ENCODE measurements at places on chromosomes 5 and 9.

- DNase-seq: no peak
These were observed 131.5 kb downstream of the ERCC6L2 start for GRCh38 chr9:96006961-96007360.

GRCh38 chr9:73006986-73007385 is 54.1 kb upstream of the ALDH1A1 start:
- no peak for DNase-seq

DNA sequence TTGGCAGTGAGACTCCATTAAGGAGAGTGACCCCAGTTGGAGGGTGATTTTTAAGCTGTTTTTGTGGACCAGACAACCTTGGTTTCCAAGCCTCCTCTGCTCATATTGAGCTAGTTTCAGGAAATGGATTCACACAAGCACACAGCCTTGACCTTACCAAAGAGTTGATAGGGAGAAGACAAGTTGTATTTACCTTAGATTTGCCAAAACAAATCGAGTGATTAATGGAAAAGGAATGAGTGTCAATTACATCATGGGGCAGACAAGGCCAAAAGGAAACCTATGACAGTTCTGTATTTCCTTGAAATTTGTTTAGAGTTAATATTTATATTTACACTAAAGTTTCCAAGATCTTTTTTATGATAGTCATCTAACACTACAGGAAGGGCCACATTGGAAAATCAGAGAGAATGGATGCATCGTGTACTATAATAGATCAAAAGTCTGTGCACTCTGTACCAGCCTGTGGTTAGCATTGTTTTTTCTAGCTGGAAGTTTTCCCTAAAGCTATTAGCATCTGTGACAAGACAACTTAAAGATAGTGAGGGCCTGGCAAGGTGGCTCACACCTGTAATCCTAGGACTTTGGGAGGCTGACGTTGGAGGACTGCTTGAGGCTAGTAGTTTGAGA is 86.0 kb upstream of the FER start:
- no peak for DNase-seq

DNA sequence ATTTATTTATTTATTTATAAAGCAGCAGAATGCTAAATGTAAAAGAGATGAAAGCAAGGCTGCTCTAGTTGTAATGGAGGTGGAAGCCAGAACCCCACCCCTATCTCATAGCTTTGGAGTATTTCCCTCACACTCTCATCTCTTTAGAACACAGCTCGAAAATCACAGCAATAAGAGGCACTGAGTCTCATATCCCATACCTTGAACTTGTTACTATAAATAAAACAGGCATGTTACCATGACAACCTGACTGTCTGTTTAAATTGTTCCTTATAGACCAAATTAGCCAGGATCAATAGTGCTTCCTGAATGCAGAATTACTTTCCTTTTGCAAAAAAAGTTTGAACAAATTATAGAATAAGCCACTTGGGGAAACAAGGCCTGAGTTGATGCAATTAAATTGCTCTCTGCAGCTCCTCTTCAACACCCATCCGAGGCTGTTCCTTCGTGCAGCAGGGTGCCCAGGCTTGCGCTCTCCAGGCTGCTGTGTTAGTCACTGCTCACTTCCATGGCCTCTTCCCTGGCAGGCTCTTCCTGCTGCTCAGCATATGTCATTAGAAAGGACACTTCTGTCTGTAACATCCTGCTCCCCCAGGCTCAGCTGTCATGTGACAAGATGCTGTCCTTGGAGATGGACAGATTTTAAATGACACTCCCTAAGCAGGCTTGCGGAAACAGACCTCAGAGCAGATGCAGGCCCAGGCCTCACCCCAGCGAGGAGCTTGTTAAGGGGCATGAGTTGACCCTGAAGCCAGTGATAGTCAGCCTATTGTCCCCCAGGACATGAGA is 120.2 kb downstream of the CARTPT start:
- DNase-seq: no peak

DNA sequence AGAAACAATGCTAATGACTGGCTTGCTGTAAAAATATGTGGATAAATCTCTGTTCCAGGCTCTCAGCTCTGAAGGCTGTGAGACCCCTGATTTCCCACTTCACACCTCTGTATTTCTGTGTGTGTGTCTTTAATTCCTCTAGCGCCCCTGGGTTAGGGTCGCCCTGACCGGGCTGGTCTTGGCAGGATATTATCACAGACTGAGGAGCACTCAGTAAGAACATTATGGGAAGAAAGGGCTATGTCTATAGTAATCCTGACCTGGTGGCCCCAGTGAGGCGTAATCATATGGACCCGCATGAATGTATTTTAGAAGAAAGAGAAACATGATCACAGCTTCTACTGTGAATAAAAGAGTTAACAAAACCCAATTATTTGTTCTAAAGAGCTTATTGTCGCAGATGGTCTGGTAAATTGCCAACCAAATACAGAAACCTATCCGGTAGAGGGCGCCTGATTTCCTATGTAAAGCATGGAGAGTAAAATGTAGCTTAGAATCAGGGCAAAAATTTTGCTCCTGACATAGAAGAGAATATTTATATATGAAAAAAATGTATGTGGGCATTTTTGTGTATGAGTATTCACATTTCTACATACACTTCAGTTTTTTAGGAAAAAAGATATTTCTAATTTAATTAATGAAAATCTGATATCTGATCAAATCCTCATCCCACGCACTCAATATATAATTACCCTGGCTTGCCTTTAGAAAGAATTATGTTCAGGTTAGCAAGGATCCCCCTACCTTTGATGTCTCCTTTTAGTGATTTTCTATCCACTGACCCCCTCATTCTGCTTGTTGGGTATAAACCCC is 5.8 kb upstream of the IFNA1 start:
- no peak for DNase-seq

GRCh38 chr5:107567901-107568671 is 102.7 kb downstream of the EFNA5 start:
- no peak for DNase-seq

DNA sequence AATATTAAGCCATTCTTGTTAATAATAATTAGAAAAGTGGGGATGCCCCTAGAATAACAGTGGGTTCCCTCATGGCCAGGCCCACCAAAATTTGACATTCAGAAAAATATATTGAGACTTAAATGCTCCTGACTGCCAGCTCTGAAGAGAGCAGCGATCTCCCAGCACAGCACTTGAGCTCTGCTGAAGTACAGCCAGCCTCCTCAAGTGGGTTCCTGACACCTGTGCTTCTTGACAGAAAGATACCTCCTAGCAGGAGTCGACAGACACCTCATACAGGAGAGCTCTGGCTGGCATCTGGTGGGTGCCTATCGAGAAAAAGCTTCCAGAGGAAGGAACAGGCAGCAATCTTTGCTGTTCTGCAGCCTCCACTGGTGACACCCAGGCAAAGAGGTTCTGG is 261.5 kb downstream of the DTWD2 start:
- no peak for DNase-seq

- no peak for DNase-seq
These were observed 138.5 kb upstream of the TYRP1 start for GRCh38 chr9:12554636-12555035.

DNA sequence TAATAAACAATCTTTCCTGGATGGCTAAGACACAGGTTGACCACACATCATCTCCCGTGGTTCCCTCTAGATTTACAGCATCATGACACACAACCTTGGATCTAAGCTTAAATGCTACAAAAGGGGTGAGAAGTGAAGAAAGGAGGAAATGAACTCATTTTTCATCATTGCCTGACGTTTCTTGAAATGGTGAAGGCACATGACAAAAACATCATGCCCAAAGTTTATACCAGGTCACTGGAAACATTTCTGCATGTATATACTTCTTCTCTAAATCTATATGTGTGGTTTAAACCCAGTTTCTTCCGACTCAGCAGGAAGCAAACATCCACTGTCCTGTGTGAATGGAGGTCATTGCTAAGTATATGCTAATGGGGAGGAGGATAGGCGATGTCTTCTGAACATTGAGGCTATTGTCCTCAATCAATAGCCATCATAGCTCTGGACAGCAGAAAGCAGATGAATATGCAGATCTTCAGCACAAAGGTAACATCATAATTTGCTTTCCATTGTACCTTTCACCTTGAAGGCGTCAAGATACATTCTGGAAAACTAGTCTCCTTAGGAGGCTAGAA is 137.4 kb downstream of the MED27 start:
- DNase-seq: no peak

- DNase-seq: no peak
These were observed 99.1 kb downstream of the ADAMTS6 start for GRCh38 chr5:65382582-65382981.

DNA sequence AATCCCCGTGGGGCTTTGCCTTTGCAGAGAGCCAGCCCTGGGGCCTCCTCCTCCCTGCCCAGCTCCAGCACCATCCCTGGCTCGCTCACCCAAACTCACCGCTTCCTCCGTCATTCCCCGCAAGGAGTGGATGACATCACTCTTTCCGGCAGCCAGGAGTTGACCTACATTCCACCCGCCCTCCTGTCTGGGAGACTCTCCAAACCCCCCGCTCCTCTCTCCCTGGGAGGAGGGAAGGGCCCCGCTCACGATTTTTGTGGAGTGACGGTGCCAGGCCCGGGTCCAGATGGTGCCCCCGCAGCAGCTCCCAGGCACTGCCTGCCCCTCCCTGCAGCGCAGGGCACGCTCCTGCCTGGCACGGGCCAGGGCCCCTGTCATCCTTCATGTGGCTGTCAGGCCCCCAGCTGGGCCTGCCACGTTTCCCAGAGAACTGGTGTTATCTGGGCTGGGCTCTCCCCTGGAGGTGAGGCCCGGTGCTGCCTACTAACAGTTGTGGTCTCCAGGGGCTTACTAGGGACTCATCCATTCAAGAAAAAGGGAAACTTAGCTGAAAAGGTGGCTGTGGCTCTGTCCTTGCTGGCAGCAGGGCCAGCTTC is 52.3 kb downstream of the NTNG2 start:
- DNase-seq: peak; percentile 67

- no peak for DNase-seq
These were observed 225.2 kb upstream of the TRPC7 start for GRCh38 chr5:136590581-136590980.

- DNase-seq: peak; percentile 10
These were observed 22.8 kb upstream of the FOXB2 start for GRCh38 chr9:76996700-76997099.

DNA sequence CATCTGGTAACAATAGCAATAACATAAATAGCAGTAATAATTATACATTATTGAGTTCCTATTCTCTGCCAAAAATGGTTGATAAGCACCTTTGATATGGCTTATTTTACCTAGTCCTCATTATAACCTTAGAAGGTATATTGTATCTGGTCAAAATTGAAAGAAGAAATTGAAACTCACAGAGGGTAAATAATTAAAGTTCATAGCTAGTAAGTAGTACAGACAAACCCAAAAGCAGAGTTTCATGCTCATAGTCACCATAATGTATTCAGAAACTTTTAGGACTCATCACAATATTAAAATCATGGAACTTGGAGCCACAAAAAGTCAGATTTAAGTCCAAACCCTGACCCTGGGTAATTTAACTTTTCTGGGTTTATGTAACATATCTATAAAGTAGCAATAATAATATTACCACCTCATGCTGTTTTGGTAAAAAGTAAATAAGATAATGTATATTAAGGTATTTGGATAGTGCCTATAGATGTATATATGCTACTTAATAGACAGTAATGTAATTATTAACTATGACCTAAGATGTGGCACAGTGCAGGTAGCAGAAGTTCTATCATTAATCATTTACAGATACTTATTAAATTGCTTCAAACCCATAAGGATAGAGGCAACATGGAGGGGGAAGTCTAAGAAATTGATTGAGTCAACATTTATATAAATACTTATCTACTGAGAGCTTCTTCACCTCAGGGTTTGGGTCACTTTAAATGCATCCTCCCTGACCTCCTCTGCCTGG is 32.4 kb downstream of the STK32A start:
- DNase-seq: no peak

GRCh38 chr9:136339173-136339957 is 12.0 kb downstream of the GPSM1 start:
- DNase-seq: peak; percentile 69

- DNase-seq: no peak
These were observed 99.8 kb downstream of the NFIB start for GRCh38 chr9:14214065-14214684.

- no peak for DNase-seq
These were observed 126.2 kb downstream of the MAPKAP1 start for GRCh38 chr9:125580701-125581286.

GRCh38 chr5:51382521-51383130 is 622 bp upstream of the ISL1 start:
- no peak for DNase-seq

GRCh38 chr9:26437056-26437711 is 455.4 kb downstream of the CAAP1 start:
- no peak for DNase-seq

GRCh38 chr5:148398698-148399121 is 15.0 kb downstream of the FBXO38 start:
- no peak for DNase-seq

DNA sequence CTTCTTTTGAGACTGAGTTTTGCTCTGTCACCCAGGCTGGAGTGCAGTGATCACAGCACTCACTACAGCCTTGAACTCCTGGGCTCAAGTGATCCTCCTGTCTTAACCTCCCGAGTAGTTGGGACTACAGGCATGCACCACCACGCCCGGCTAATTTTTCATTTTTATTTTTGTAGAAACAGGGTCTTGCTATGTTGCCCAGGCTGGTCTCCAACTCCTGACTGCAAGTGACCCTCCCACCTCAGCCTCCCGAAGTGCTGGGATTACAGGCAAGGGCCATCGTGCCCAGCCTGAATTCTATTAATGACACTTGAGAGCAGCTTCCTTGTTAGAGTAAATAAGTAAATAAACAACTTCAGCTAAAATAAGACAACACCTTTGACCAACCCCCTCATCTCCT is 12.3 kb downstream of the ROR2 start:
- DNase-seq: no peak

DNA sequence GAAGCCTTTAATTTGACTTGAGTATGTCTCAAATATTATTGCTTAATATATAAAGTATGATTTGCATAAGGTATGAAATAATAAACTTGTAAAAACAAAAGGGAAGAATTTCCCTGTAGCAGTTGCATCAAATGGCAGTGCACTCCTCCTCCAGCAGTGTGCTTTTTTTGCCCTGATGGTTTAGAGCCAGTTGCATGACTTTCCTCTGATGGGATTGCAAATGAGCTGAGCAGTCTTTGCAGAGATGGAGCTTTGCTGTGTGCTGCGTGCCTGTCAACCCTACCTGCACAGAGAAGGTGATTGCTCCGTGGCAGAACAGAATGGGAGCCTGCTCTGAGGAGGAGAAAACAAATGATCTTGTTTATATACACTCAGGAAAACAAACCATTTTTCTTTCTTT is 22.7 kb upstream of the CATSPER3 start:
- no peak for DNase-seq

DNA sequence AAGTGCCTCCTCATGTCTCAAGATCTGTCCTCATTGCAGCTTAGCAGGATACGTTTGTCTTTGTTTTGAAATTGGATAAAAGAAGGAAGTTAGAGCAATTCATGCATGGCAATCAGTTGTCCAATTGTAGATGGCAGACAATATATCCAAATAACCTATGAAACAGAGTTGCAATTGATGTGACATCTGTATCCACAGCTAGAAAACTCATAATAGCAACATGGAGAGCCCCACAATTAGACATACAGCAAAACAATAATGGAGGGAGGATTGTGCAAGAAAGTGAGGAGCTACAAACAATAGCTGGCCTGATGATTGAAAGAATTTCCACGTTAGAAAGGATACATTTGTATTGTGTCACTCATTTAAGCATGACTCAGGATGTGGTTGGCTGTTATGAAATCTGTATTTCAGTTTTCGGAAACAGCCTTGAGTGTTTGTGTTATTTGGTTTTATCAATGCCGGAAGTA is 132.0 kb downstream of the FAM174A start:
- DNase-seq: no peak
